ENCODE measurements at places on chromosomes 4 and X.

GRCh38 chrX:154096140-154097002 is 1.1 kb downstream of the MECP2 start:
- DNase-seq = no peak

GRCh38 chr4:628311-628741 is 3.0 kb downstream of the PDE6B start:
- no peak for DNase-seq

DNA sequence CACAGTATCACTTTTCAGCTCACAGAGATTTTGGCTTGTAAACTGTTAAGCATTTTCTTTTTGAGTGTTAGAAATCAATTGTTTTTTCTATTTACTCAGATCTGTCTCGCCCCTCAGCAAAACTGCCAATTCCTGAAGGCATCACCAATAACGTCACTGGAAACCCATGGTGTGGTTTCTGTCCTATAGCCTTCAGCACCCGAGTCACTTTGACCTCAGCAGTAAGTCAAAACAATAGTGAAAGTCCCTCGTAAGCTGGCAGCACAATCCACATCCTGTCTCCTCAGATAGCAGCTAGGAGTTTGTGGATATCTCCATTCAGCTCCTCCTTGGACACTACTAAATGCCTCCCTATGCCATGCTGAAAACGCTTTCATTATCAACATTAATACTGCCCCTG is 1787.4 kb upstream of the ADGRL3 start:
- DNase-seq = no peak

GRCh38 chr4:56505269-56506130 is at the start of gene ARL9:
ARL9 (plus strand) TSS chr4:56505791; CDS start chr4:56505863, 72 bp downstream.
- peak; percentile 45 for DNase-seq

- no peak for DNase-seq
These were observed 94.2 kb downstream of the PJA1 start for GRCh38 chrX:69070949-69071650.

Data from frontal cortex (tissue), 4 donors.